ENCODE measurements at places on chromosomes 5 and 9.

DNA sequence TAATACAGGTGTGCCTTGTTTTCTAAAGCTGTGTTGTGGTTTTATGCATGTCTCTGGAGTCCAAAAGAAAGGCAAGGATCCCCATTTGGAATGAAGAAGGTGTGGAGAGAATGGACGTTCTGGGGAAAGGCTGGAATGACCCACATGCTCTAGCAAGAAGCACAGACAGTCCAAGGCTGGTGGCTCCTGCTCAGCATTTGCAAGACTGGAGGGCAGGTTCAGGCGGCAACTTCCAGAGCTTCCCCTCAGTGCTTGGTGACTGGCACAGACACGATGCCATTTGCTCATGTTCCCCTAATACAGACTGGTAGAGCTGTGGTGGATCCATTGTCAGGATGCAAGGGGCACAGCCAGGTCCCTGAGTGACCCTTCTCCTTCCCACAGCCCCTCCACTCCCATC is 8.2 kb downstream of the SLC22A4 start:
- DNase-seq = no peak

- DNase-seq = no peak
These were observed 17.2 kb upstream of the GBGT1 start for GRCh38 chr9:133180953-133181352.

- DNase-seq = no peak
These were observed 102.5 kb upstream of the FCN2 start for GRCh38 chr9:134778156-134778555.

- no peak for DNase-seq
These were observed 40.0 kb upstream of the ADRB2 start for GRCh38 chr5:148786456-148786855.
